ENCODE measurements at places on chromosomes 13 and 19.

GRCh38 chr13:111389621-111390521 is 69.4 kb downstream of the TEX29 start:
- DNase-seq, result no peak

GRCh38 chr13:106819413-106820180 is 251.7 kb upstream of the ARGLU1 start:
- DNase-seq, result no peak

DNA sequence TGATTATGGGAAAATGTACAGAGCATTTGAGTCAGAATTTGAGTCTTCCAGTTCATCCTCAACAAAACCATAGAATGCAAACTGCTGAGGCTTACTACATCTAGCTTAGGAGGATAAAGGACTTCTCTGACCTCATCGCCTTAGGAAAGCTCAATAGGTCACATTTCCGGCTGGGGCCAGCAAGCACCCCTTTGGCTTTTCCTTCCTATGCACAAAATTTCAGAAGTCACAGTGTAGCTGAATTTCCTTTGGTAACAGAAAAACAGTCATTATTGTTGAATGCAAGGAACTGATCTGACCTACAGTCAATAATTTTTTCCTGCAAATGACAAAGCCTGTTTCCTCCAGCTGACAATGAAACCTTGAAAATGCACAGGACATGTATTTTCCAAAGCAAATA is 32.8 kb upstream of the LRCH1 start:
- no peak for DNase-seq

GRCh38 chr19:41403181-41403970 is 5.8 kb downstream of the BCKDHA start:
- no peak for DNase-seq
